MM.1S (cell line): ENCODE measurements at places on chromosomes 1 and 21.

DNA sequence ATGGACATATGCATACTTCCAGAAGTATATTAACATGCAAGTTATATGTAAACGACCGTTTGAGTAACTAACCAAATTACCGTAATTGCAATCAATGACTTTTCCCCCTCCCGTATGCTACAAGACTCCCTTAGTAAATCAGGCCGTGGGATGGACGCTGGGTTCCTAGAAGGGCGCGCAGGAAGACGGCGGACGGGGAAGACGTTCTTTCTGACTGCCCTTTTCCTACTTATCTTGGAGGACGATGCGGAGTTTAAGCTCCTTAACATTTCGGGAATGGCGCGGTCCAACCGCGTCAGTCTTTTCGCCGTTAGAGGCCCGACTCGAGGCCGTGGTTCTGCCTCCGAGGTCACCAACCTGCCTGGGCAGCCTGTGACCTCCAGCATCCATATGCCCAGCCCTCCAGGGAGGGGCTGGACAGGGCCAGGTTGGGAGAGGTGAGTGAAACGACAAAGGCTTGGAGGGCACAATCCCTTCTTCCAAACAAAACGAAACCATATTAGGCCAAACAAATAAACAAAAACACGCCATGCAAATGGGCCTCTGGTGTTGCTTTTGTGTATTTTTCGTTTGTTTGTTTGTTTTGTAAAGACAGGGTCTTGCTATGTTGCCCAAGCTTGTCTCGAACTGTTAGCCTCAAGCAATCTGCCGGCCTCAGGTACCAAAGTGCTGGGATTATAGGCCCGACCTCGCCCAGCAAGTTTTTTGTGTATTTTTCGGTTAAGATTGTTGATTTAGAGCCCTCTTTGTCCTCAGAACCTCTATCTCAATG is 873 bp upstream of the PI4KB start:
- no peak for DNase-seq

DNA sequence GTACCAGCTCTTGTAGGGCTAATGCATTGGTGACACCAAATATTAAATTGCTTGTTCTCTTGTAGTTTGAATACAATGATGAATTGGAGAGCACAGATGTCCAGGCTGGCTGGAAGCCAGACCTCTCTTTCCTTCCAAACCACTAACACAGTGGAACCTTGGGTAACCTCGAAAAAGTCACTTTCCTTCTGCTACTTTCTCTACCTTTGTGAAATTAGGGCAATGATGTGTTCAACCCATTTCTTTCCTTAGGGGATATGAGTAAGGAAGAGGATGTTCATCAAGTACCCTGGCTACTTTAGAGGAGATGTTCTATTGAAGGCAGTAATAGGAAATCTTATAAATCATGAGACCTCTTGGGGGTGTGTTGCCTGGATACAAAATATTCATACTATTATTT is 55.7 kb downstream of the XCL2 start:
- no peak for DNase-seq

DNA sequence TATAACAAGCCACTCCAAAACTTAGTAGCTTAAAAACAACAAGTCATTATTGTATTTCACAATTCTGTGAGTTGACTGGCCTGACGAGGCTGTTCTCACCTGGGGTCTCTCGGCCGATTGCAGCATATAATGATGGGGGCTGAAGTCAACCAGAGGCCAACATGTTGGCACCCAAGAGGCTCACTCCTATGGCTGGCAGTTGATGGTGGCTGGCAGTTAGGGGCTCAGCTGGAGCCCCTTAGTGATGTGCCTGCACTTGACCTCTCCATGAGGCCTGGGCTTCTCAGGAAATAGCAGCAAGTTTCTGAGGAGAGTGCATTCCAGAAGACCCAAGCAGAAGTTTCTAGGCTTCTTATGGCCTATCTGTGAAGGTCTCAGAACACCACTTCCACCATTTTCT is 459.4 kb downstream of the NPHP4 start:
- DNase-seq = no peak

- no peak for DNase-seq
These were observed 225.9 kb upstream of the CSF3R start for GRCh38 chr1:36708587-36708986.

- DNase-seq = no peak
These were observed 16.5 kb upstream of the NUAK2 start for GRCh38 chr1:205338011-205338410.

DNA sequence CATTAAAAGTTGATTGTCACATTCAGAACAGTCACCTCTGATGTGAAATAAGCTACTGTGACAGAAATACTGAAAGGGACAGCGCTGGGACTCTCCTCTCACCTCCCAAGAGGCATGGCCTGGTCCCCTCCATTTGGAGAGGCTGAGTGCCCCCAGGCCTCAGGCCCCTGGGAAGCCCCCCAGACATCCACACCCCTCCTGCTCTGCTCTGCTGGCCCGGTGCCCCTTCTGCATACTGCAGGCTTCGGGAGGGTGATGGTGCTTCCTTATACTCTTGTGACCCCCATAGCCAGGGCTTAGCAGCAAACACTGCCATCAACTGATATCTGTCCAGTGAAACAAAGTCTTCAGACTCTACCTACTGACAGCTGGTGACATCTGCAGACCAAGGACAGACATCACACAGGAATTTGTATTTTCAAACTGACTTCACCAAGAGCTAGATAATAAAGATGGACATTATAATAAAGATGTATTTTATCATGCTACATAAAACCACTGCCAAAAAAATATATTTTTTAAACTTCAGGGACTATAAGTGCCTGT is 36.9 kb downstream of the C2CD2 start:
- DNase-seq = no peak

DNA sequence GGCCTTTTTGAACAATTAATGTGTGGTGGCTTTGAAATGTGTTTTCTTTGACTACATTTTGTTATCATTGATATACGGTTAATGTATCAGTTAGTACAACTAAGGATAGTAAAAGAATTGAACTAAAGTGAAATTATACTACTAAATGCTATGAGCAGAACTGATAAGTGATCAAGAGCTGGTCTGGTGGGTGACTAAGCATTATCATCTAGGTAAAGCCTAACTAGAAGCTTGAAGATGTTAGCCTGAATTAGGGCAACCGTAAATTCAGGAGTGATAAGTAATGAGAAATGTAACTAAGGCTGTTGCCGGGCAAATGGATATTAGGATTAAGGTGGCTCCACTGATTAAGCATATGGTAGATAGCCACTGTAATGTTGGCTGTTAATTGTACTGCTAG is 16.0 kb upstream of the GCLM start:
- DNase-seq = no peak

GRCh38 chr1:67126111-67126746 is 8.5 kb downstream of the C1orf141 start:
- no peak for DNase-seq

- no peak for DNase-seq
These were observed 70.2 kb downstream of the FOXD2 start for GRCh38 chr1:47507881-47508701.

GRCh38 chr1:51958824-51959223 is 31.7 kb downstream of the RAB3B start:
- DNase-seq = no peak
